CD4-positive, alpha-beta T cell treated with Interleukin-6 at 100 ng/mL for 8 hours (primary cell): ENCODE measurements at places on chromosomes 13 and 19.

DNA sequence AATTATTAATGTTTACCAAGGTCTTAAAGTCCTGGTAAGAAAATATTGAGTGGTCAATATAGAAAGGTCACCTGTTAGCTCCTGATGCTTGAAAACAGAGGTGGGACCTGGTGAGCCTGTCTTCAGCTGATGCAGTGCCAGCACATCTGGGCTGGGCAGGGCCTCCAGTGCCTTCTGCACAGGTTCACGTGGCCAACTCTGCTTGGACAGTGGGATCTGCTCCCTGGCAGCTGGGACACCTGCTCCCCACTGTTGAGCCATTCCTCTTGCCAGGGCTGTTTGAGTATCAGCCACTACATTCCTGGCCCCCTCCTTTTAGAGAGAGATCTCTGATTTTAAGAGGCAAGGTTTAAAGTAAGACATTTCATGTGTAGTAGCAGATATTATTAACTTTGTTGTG lies 135.0 kb downstream of the TM9SF2 start:
- DNase-seq = no peak

DNA sequence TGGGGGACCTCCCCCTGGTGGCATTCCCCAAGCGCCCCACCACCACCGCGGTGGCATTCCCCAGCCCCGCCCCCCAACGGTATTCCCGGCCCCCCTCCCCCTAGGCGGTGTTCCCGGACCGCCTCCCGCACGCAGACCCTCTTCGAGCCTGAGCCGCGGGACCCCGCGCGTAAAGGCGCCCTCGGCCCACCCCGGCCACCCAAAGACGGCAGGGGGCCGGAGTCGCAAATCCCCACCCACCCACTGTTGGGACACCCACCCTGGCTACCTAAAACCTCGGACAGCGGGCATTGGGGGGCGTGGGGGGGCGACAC lies 22.4 kb downstream of the OLFM2 start:
- no peak for DNase-seq

DNA sequence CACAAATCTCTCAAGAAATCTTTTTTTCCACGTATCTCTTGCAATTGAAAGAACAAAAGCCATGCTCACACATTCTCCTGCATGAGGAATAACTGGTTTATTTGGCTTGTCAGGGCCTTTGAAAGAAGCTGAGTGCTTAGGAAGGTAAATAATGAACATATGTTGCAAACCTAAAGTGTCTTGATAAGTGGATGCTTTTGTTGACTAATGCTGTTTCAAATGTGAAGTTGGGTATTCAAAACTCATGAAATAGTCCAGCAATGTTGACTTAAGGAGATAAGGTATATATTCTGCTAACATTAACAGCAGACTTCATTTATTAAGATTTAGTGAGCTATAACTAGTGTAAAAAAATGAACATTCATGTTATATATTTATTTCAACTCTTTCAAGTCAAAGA lies 1792.7 kb upstream of the MIR17HG start:
- DNase-seq = no peak

DNA sequence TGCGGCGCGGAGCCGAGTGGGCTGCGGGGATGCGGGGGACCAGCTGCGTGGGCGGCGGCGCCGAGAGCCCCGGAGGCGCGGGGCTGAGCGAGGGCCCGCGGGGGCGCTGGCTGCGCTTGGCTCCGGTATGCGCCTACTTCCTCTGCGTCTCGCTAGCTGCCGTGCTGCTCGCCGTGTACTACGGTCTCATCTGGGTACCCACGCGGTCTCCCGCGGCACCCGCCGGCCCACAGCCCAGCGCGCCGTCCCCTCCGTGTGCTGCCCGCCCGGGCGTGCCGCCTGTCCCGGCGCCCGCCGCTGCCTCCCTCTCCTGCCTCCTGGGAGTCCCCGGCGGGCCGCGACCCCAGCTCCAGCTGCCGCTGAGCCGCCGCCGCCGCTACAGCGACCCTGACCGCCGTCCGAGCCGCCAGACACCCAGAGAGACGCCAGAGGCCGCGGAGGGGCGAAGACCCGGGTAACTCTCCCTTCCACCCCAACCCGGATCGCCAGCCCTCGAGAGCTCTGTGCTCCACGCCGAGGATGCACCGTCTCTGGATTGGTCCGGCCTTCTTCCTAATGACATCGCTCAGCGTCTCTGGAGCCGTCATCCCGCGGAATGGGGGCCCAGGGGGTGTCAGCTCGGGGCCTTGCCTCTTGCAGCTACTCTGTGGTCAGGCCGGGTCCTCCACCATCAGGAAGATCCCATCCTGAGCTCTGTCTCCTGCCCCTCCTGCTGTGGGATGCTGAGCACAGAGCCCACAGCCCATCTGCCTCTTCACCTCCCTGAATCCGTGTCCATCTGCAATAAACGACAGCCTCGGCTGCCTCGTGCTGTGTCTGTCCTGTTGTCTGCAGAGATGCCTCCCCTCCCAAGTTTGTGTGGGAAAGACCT lies 441 bp downstream of the INAFM1 start:
- no peak for DNase-seq

- no peak for DNase-seq
These were observed 69.3 kb downstream of the NUFIP1 start for GRCh38 chr13:44920013-44920412.

DNA sequence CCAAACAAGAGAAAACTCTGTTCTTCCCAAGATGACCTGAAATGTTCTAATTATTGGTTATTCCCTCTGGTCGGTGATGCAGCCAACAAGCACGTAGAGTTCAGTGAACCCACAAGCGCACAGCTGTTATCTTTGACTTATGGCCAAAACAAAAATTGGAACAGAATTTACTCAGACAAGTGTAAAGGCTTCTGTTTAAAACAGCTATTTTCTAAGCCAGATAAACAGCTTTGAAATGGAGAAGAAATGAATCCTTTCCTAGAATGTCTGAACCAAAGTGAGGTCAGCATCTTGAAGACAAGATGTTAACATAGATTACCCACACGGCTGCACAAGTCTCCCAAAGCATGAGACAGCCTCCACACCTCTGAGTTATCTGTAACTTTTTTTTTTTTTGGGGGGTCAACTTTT lies 669.2 kb downstream of the DIAPH3 start:
- DNase-seq = no peak

GRCh38 chr19:41951686-41952172 lies 7.4 kb downstream of the RABAC1 start:
- DNase-seq = peak; percentile 83

GRCh38 chr13:79427883-79428282 lies 21.8 kb upstream of the RBM26 start:
- no peak for DNase-seq

DNA sequence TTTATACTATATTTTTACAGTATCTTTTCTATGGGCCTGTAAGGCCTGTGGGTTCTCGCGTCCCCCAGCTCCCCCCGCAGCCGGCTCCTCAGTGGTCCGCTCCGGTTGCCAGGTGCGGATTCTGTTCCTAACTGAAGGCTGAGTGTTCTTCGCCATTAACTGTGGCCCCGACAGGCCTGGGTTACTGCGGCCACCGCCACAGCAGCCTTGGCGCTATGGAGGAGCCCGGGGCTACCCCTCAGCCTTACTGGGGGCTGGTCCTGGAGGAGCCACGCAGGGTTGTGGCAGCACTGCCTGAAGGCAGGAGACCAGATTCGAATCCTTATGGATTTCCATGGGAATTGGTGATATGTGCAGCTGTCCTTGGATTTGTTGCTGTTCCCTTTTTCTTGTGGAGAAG lies 45.8 kb downstream of the SPRYD7 start:
- DNase-seq = no peak

DNA sequence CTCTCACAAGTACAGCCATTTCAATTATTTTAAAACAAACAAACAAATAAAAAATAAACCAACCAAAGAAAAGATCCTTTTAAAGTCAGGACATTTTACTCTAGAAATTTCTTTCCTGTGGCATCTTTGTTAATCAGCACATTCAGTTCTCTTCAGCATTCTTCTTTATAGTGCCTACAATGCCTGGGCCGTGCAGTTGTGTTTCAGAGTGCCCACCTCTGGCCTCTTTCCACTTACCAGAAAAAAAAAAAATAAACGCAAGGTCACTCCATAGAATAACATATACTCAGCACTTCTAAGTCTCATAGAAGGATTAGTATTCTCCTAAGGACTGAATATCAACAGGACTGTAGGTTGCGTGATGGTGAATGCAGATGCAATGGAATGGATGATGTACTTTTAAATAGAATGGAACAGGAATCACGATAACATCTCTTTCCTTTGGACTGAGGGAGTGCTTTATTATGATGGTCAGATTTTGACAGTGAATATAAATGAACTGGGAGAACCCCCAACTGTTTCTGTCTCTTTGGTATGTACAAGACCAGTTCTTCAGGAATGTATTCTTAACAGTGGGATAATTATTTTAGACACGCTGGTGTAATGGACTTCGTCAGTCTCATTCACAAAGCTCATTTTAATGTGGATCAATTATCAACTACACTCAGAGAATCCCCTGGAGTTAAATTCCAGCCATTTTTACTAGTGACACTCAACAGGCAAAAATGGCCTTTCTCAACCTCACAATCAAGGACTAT lies 125.0 kb upstream of the NBEA start:
- no peak for DNase-seq

GRCh38 chr13:42746866-42747265 lies 34.5 kb upstream of the FAM216B start:
- no peak for DNase-seq

DNA sequence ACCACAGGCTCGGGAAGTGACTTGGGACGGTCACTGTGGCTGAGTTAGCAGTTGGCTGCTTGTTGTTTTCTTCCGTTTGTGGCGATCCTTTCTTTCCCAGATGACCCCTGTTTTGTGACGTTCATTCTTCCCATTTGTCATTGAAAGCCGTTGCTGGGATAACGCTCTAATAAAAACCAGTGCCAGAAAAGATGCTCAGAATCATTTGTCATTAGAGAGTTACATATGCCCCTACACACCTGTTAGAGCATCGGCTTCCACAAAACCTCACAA lies 39.3 kb upstream of the MCF2L start:
- DNase-seq = no peak

GRCh38 chr13:51806566-51806965 lies 2.6 kb upstream of the DHRS12 start:
- no peak for DNase-seq
